ENCODE measurements at places on chromosomes 16 and 17. TPM values are rescaled to one million over a fixed set of nuclear protein-coding genes. Genes with fewer than 3 reads are reported as not detected.
A peak's percentile ranks its signal among the peaks of the same experiment; 100 is the strongest.

- DNase-seq: no peak
These were observed 109.6 kb downstream of the KCNJ2 start for GRCh38 chr17:70278844-70279462.

- DNase-seq: peak; percentile 38
These were observed 3.2 kb downstream of the DPEP1 start for GRCh38 chr16:89616623-89617022.

- peak; percentile 22 for DNase-seq
These were observed 27.1 kb upstream of the ANKFN1 start for GRCh38 chr17:56125830-56126819.

- no peak for DNase-seq
These were observed 478.4 kb downstream of the HS3ST3B1 start for GRCh38 chr17:14779241-14779640.

The SYT17 gene
- not detected for total RNA-seq

The PRAC2 gene
- total RNA-seq: not detected

The ZG16 gene
- total RNA-seq: not detected

Measured in activated CD8-positive, alpha-beta T cell treated with anti-CD3 and anti-CD28 coated beads, Interleukin-2, amount 10 ng/mL, durations not matched to agents 7 days and 5 days (primary cell).